Nephron progenitor cell (in vitro differentiated cells): ENCODE measurements at places on chromosomes 7 and 10.

- DNase-seq: no peak
Observed at GRCh38 chr7:70589590-70589989, 542.4 kb upstream of the GALNT17 start.

GRCh38 chr10:112986544-112987190 lies 36.6 kb downstream of the TCF7L2 start:
- no peak for DNase-seq

- no peak for DNase-seq
Observed at GRCh38 chr10:48805411-48805810, 120.7 kb downstream of the WDFY4 start.

DNA sequence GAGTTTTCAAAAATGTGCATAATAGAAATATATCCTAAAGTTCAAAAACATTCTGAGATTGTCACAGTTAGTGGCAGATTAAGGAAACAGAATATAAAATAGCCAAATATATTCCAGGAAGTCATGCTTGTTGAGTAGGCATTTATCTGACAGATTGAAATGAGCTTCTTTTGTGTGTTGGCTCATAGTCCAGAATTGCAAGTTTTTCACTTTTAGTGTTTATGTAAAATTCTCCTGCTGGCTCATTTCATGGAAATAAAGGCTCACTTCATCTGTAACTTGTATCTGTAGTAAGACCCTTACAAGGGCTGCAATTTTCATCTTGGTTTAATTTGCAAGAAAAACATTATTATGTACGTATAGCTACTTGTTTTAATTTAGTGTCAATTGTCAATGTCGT lies 93.5 kb downstream of the MCU start:
- no peak for DNase-seq

DNA sequence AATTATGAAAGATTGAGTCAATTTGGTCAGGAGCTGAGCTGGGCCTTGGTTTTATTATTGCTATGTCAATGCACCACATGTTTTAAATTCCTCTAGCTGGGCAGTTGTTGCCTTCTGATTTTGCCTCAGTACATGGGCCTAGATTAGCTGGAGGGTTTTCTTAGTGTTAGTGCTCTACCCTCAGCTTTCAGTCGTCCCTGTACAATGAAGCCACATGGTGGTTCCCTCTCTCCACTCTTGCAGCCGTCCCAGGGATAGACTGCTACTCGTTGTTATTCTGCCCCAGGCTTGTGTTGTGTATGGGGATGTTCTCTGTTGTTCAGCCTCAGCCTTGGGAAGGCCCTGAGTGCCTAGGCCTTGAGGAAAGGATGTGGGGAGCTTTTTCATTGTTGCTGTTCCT lies 37.0 kb downstream of the NHLRC2 start:
- no peak for DNase-seq

GRCh38 chr10:8040651-8041050 lies 13.8 kb upstream of the GATA3 start:
- no peak for DNase-seq

DNA sequence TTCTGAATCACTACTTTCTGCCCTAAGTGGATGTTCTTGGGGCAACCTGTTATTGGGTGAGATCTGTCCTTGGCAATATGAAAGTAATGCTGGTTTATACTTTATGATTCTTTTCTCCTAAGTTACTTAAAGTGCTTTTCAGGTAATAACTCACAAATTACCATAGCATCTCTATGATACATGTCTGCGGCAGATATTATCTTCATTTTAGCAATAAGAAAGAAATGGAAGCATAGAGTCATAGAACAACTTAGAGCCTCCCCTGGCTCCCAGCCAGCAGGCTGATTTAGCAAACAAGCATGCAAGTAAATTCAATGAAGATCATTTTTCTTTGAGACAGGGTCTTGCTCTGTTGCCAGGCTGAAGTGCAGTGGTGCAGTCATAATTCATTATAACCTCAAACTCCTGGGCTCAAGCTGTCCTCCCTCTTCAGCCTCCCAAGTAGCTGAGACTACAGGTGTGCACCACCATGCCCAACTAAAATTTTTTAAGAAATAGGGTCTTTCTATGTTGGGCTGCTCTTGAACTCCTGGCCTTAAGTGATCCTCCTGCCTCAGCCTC lies 38.1 kb upstream of the GRM8 start:
- no peak for DNase-seq

DNA sequence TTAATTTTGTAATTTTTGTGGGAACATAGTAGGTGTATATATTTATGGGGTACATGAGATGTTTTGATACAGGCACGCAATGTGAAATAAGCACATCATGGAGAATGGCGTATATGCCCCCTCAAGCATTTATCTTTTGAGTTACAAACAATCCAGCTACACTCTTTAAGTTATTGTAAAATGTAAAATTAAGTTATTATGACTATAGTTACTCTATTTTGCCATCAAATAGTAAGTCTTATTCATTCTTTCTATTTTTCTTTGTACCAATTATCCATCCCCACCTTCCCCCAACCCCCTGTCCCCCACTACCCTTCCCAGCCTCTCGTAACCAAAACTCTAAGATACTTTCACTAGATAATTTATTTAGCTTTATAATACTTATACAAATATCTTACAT lies 7.8 kb upstream of the PNPLA8 start:
- no peak for DNase-seq

GRCh38 chr10:67269828-67270227 lies 344.0 kb downstream of the LRRTM3 start:
- DNase-seq: no peak

DNA sequence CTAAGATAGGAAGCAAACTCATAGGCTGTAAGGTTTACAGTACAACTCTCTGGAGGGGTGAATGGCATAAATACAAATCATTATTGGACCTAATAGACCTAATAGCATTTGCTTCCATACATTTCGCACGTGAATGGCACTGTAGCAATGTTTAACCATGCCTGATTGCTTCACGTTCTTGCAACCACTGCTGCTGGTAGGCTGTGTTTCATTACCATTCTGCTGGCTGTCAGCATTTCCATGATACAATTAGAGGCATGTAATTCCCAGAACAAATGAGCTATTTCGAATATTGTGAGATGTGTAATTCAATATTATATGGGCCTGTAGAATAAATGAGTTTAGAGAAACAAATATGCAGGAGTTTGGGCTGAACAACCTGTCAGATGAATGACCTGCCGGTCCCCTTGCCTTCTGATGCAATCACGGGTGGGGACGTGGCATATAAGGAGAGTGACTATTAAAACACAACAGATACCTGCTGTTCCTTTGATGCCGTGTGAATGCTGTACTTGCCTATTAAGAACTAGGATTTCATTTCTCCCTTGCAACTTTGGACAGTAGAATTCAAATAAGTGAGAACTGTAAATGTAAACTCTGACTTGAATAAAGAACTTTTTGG lies 393.4 kb downstream of the ACTR3B start:
- no peak for DNase-seq

GRCh38 chr10:34155812-34156211 lies 659.3 kb downstream of the PARD3 start:
- no peak for DNase-seq

GRCh38 chr10:62433901-62434300 lies 59.7 kb downstream of the ZNF365 start:
- no peak for DNase-seq

DNA sequence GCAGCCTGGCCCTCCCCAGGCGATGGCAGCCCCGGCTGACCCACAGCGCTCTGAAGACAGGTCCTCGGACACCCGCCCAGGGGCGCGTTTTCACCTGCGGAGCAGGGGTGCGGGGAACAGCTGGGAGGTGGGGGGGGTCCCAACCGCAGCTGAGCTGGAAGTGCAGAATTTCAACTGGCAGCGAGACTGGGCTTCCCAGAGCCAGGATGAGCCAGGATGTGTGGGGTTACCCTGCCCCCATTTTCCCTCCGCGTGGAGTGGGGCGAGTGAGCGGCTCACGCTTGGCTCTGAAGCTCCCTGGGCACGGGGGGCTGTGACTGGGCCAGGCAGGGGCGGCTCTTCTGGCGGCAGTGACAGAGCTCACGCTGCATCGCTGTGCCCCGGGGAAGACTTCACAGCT lies 70.2 kb downstream of the DNAJB6 start:
- no peak for DNase-seq

DNA sequence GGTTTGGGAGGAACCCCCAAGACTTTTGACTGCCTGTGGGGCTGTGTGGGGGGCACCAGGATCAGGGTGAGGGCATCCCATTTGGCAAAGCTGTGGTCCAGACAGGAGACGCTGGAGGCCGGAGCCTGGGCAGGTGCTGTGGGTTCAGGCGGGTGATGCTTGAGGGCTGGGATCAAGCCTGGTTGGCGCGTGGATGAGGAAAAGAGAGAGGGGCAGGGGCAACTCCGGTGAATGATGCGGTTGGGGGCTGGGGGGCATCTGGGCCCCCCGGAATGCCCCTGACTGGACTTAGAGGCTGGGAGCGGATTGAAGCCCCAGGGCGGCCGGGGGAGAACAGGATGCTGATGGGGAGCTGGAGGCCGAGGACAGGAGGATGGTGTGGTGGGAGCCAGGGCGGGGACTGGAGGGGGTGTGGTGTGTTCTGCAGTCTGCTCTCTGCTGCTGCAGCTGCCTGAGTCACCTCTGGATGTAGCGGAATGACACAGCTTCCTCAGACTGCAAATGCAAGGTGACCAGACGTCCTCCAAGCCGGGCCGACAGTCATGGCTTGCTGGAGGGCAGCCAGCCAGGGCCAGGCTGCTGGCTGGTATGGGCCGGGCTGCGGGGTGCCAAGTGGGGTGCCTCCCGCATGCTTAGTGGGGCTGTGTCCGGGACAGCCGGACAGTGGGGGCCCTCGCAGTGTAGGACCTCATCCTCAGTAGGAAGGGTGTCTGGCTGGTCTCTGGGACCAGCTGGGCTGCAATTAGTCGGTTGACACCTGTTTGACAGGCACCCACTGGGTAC lies 3.2 kb downstream of the MAFK start:
- no peak for DNase-seq

DNA sequence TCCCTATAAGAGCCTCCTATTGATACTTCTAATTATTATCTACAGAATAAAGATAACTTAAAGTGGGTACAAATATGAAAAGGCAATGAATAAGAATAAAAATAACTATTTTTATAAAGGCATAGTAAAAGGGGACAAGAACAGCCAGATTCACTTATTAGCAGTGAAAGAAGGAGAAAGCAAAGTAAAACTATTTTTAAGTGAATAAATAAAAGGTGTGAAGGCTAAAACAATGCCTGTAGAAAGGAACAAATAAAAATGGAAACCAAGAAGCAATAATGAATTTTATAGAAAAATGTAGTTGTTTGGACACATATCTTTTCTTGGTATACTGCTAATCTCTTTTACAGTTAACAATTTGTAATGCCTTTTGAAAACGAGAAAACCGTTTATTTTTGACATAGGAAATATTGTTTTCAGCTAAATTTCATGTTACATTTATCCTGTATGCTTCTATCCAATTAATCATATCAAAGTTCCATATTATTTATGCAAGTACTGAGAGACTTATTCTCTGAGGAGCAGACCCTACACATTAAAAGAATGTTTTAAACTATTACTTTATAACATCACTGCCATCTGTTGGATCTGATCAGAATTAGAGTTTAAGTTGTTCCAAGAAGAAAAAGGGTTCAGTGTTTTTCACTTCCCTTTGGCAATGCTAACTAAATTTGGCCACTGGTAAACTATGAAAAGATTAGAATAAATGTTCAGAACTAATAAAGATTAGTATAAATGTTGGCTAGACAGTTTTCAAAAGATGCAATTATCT lies 59.1 kb downstream of the ARMC3 start:
- DNase-seq: no peak

GRCh38 chr10:95532536-95532935 lies 28.6 kb downstream of the SORBS1 start:
- DNase-seq: no peak

- DNase-seq: no peak
Observed at GRCh38 chr7:151819866-151820265, 57.0 kb downstream of the PRKAG2 start.

GRCh38 chr10:127073666-127074065 lies 122.7 kb downstream of the INSYN2A start:
- no peak for DNase-seq
